Thyroid gland (tissue), 4 donors: ENCODE measurements at places on chromosomes 3 and 15.
A peak's percentile ranks its signal among the peaks of the same experiment; 100 is the strongest.

GRCh38 chr3:43455233-43455632, 166.6 kb downstream of the ANO10 start:
- peak; percentile 73 for DNase-seq

GRCh38 chr3:113054552-113054951, 63.8 kb downstream of the GTPBP8 start:
- no peak for DNase-seq

DNA sequence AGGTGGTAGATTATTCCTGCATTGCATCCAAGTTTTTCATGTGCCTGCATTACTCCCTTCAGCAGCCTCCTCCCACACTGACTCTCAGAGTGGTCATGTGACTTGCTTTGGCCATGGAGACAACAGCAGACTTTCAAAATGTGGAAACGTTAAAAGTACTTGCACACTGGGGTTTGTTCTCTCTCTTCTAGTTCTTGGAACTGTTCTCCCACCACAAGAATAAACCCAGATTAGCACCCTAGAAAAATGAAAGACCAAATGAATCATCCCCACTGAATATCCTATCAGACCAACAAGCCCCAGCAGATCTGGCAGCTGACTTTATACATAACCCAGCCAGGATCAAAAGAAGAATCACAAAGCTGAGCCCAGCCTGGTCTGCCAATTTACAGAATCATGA, 398.5 kb downstream of the VPS13C start:
- no peak for DNase-seq

DNA sequence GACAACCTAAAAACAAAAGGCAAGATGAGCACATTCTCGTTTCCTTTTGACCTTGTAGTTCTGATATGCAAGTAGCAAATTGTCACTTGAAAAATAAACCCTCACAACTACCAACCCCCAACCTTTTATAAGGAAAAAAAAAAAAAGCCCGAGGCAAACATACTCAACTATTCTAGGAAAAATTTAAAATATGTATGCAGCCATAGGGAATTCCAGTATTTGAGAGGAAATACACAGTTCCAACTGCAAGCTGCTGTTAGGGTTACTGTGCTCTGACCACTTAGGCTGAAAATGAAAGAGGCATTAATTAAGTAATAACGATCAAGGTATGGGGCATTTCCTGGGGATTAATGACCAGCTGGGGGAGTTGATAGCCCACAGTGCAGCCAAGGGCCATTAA, 281.9 kb upstream of the DPH6 start:
- no peak for DNase-seq

DNA sequence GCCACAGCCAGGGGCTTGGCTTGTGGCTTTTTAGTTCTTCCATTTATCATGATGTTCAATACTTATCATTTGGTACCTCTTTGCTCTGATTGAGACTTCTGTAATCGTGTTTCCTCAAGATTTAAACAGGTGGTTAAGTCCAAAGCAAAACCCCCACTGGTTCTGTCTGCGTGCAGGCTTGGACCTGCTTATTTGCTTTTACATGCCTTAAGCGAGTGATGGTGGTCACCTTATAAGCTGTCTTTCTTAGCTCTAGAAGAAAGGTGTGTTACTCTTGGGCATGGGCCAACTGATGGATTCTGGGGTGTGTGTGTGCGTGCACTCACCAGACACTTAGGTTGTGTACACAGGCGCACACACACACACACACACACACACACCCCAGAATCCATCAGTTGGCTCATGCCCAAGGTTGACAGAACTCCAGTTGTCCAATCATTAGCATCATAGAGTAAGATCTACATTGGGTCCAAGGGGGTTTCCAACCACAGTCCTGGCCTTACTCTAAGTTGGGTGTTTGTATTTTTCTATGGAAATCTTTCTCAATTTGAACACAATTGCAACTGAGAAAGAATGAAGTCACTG, 1.2 kb downstream of the MYZAP start:
- DNase-seq: no peak

DNA sequence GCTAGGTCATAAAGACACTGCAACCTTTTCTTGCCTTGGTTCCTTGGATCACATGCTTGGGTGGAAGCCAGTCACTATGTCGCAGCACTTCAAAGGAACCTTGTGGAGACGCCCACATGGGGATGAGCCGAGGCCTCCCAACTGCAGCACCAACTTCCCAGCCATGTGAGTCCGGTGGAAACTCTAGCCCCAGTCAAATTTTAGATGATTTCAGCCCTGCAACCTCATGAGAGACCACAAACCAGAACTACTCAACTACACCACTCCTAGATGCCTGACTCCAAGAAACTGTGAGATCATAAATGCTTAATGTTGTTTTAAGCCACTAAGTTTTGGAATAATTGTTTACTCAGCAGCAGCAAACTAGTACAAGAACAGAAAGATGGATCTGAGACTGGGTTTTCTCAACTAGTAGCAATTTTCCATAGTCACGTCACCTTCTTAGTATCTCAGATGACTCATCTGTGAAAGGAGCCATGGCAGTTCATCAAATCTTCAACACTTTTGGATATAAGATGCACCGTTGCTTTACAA, 86.5 kb downstream of the MB21D2 start:
- DNase-seq: no peak

DNA sequence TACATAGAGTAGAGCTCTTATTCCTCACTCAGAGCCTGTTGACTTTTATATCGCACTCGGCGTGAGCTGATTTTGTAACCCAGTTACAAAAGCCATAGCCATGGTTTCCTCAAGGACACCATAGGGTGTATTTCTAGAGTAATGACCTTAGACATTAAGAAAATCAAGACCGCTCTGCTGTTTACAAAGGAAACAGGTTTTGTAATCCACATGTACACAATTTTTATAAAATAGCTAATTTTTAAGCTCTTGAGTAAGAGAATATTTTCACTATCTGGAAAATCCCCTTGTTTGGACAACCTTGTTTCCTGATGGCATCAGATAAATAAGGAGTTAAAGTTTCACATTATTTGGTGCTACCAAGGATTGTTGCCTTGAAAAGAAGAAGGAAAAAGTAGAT, 104.7 kb downstream of the PGPEP1L start:
- no peak for DNase-seq

DNA sequence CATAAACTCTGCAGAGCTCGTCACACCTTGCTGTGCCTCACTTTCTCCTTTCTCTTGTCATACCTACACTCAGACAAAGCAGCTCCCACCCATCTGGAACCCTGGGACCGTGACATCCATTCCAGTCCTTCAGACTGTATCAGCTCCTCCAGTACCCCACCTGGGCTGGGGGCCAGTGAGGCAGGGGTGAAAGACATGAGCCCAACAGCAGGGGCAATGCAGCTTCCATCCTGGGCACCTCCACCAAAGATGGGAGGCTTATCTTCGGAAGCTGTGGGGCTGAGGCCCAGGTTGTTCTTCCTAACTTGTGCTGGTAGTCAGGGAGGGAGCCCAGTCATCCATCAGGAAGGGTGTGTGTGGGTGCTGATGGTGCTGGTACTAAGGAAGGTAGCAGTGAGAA, 109.2 kb downstream of the EEFSEC start:
- DNase-seq: no peak

- DNase-seq: no peak
These were observed 31.0 kb upstream of the THSD4 start for GRCh38 chr15:71084264-71084663.

GRCh38 chr3:18645619-18646018, 220.5 kb upstream of the SATB1 start:
- DNase-seq: no peak

- DNase-seq: no peak
These were observed 91.5 kb upstream of the TNFAIP8L3 start for GRCh38 chr15:51186181-51186705.

DNA sequence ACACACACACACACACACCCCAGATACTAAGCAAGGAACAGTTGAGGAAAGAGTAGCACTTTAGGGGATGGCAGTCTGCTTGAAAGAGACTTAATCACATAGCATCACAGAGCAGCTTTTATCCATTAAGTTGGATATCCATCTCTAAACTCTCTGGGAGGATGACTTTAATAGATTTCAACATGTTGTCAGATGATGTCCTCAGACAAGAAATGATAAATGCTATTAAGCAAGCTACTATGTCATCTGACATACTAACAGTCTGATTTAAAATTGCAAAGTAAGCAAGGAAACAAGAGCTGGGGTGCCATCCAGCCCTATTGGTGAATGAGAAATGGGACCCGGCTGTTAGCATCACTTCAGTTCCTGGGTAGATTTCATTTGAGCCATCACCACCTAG, 136.9 kb downstream of the PLCL2 start:
- no peak for DNase-seq

DNA sequence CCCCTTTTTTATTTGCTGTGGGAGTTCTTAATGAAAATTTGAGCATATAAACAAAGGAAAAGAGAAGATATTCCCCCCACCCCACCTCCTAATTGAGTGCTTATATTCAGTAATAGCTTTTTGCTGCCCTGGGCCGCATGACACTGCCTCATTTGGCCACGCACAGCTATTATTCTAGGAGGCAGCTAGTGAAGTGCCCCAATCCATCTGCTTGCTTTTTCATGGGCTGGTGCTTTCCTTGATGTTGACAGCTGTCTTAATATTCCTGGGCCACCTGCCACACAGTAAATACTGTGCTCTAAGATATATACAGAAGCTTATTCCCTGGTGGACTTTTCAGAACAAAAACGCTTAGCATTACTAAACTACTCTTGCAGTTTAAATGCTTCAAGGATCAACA, 3.8 kb upstream of the CRYBG3 start:
- peak; percentile 46 for DNase-seq

DNA sequence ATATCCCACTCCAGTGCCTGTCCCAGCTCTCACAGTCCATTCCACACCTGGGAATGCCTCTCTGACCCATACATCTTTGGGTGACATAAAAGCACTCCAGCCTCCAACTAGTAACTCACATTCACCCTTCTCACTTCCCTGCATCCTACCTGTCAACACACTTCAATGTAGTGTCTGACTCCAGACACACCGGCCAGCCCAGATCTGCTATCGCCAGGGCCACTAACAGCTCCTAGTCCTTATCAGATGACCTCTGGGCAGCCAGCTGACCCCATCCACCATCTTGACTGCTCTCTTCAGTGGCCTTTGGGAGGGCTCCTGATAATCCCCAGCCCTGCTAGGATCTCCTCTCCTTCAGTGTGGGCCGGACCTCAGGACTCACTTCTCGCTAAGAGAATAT, 2.9 kb upstream of the MCM2 start:
- no peak for DNase-seq
